Vagina (tissue), 2 donors: ENCODE measurements at places on chromosomes 13 and 19. TPM values are rescaled to one million over a fixed set of nuclear protein-coding genes. Genes with fewer than 3 reads are reported as not detected.

GRCh38 chr13:110665491-110666254 lies 40.2 kb downstream of the CARS2 start:
- DNase-seq = no peak

GRCh38 chr19:43584484-43584883 lies 8.9 kb downstream of the PINLYP start:
- no peak for DNase-seq

DNA sequence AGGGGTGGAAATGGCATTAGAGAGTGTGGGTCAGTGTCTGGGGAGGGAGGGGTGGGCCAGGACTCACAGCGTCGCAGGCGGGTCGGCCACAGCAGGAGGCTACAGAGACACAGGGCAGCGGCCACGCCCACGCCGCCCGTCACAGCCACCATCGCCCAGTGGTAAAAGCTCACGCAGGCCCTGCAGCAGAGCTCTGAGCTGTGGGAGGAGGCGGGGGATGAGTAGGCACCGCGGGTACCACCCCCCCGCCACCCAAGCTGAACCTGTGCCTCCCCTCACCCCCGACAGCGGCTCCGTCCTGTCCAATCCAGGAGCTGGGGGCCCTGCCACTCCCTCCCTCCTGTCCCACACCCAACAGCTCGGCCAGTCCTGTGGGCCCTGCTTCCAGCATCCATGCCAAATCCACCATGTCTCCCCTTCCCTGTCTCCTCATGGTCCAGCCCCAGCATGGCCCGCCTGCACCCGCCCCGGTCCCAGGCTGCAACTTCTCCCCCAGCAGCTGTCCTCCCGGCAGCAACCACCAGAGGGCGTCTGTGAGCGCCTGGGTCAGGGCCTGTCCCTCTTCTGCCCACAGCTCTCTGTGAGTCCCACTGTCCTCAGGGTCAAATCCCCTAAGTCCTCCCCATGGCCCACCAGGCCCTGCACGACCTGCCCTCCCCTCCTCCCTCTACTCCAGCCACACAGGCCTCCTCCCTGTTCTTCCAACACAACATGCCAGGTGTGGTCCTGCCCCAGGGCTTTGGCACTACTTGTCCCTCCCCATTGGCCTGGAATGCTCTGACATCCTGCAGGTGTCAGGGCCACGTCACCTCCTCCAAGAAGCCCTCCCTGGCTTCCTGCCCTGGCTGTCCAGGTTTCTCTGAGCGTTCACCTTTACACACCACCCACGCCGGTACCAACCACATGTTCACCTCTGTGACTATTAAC lies 6.0 kb downstream of the TEKTIP1 start:
- DNase-seq = no peak

DNA sequence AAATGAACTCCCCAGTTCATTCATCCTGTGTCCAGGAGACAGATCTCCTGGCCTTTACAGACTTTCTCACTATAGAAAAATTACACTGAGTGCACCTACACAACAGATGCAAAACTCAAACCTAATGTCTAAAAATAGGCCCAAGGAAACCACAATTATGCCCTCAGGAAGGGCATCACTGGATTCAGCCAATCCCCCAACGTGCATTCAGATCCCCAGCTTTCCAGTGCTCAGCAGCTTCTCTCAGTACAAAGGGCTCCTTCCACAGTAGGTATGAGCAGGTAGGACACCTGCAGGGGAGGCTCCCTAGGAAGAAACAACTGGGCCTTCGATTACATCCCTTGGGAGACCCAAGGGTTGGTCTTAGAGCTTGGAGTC lies 2.1 kb downstream of the ZNF709 start:
- DNase-seq = no peak

DNA sequence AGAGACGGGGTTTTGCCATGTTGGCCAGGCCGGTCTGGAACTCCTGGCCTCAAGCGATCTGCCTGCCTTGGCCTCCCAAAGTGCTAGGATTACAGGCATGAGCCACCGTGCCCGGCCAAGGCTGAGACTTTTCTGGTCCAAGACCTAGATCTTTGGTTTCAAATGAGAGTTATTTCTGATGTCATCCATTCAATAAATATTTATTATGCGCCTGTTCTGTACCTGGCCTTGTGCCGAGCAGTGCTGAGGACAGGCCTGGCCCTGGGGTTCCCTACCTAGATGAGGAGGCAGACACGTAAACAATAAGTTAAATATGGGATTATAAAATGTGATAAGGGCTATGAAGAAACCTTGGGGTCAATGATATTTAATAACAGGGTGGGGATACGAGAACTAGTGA lies 4.5 kb downstream of the RELB start:
- no peak for DNase-seq

- DNase-seq = no peak
These were observed 72.8 kb upstream of the PCDH8 start for GRCh38 chr13:52921194-52921593.

GRCh38 chr19:32537580-32537979 lies 43.4 kb upstream of the PDCD5 start:
- DNase-seq = no peak

DNA sequence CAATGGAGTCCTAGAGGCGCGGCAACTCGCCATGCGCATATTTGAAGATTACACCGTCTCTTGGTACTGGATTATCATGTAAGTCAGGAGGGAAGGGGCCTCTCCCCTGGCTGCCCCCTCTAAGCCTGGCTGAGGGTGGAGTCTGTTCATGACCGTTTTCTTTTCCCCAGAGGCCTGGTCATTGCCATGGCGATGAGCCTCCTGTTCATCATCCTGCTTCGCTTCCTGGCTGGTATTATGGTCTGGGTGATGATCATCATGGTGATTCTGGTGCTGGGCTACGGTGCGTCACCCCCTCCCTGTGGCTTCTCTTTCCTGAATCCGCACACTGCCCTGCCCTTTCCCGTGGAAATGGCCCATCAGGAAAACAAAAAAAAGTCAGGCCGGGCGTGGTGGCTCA lies 6.5 kb downstream of the SLC44A2 start:
- no peak for DNase-seq

DNA sequence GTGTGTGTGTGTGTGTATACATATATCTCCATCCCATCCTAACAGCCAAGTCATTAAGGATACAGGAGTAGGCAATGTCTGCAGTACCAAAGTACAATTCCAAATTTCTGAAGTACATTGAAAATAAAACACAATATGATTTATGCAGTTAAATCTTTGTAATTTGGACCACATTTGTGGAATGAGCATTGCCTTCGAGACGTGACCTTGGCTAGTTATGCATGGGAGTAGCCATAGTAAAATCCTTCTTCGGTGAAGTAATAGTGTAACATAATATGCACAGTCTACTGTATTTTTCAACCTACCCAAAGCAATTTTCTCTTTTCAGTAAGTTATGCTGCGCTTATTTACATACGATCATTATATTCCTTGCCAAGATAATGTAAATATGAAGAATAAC lies 665.7 kb upstream of the GPC6 start:
- DNase-seq = no peak

CYP4F8 gene
- 0.98 TPM for total RNA-seq

PCDH9 gene
- total RNA-seq = 3.7 TPM

CDX2 gene
- total RNA-seq = not detected

DACT3 gene
- total RNA-seq = 13.8 TPM

RGL3 gene
- total RNA-seq = 19.6 TPM
